ENCODE measurements at places on chromosomes 2 and 18. TPM values are rescaled to one million over a fixed set of nuclear protein-coding genes. Genes with fewer than 3 reads are reported as not detected.

- H3K4me3 ChIP-seq, result no peak overlapping the region
- no peaks in the 10 kb centered on the region for H3K27me3 ChIP-seq
- peaks cover 13% of the 10 kb centered on the region for H3K4me1 ChIP-seq
- no peak for DNase-seq
Measured at GRCh38 chr2:23625726-23626125, 240.7 kb downstream of the KLHL29 start.

GRCh38 chr2:98455494-98455976 lies 10.9 kb downstream of the INPP4A start:
- H3K27ac ChIP-seq, result no peak overlapping the region
- no peak for DNase-seq
- H3K36me3 ChIP-seq, result no peaks in the 10 kb centered on the region
- no peaks in the 10 kb centered on the region for H3K27me3 ChIP-seq
- H3K4me1 ChIP-seq, result peaks cover 26% of the 10 kb centered on the region
- H3K4me3 ChIP-seq, result no peak overlapping the region

DNA sequence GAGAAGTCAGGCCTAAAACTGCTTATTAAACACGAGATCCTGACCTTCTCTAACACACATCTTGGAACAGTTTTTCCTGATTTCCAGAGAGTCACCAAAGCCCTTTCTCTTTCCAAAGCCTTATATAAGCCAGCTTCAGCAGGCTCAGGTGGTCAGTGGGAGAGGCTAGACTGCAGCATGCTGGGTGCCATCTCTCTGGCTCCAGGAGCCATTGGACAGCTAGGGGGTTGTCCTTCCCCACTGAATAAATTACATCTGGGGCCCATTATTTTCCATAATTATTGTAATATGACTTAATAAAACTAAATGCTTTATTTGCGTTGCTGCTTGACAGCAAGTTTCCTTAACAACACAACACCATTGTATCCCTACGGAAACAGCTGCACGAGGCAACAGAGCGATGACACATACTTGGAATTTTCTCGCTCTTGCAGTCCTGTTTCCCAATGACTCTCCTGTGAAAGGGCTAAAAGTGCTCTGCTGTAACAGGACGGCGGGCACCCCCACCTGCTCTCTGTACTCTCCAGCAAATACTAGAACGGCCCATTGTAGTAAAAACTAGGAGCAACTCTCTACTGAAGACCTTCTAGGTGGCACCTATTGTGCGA lies 160.6 kb downstream of the RNF144A start:
- no peak for DNase-seq
- H3K36me3 ChIP-seq, result no peaks in the 10 kb centered on the region
- H3K4me3 ChIP-seq, result no peak overlapping the region
- H3K27me3 ChIP-seq, result no peaks in the 10 kb centered on the region
- H3K27ac ChIP-seq, result no peak overlapping the region

DNA sequence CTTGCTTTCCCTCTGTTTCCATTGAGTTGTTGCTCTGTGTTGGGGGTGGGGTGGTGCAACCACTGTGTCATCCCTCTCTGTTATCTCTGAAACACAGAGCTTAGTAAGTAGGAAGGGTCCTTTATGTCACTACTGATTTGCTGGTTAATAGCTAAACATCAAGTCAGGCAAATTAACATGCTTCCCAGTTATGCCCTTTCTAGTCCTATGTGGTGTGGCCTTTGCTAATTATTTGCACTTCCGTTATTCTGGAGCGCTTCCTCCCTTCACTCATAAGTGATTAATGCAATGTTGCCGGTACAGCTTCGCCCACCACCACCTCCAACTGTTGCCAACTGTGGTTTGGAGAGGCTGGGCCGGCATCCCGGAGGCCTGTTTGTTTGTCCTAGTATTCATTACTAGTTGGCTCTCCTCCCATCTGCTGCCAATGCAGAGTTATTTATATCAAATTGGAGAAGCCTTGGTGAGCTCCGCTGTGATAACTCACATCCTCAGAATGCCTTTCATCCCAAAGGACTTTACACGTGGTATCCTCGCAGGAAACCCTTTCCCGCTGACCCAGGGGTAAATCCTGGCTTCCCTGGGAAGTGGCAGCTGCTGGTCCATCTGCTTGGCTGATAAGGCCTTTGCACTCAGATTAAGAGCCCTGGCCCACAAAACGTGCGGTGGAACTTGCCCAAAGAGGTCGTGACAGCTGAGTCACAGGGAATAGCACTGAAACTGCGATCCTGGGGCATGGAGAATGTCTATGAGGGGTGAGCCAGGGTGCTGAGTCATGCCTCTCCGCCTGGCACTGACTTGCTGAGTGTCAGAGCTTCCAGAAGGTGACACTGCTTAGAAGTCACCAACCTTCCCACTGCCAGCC lies 72.0 kb upstream of the ZCCHC2 start:
- no peaks in the 10 kb centered on the region for H3K27me3 ChIP-seq
- DNase-seq, result peak; percentile 94
- peak overlapping the region; percentile 16 for H3K4me3 ChIP-seq
- H3K4me1 ChIP-seq, result peaks cover 22% of the 10 kb centered on the region

DNA sequence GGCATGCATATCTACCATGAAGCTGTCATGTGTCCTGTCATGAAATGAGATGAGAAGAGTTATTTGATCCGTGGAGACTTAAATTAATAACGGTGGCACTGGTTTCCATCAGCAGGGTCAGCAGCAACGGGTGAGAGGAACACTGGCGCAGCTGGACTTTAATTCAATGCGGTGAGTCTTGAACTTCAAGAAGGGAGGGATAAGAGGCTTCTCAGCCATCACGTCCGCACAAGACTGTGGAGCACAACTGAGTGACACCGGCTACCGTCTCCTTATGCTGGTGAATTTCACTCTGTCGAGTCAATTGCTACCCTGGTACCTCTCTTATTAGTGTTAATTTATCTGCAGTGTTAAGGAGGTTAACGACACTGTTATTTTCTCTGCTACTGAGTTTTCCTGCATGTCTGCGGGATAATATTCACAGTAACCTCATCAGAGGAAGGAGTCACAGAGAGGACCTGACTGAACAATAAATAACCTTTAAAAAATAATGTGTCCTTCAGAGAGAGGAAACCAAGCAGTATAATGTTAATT lies 236.8 kb downstream of the EPHA4 start:
- H3K27me3 ChIP-seq, result no peaks in the 10 kb centered on the region
- no peak overlapping the region for H3K4me3 ChIP-seq
- H3K4me1 ChIP-seq, result no peaks in the 10 kb centered on the region
- no peak for DNase-seq

DNA sequence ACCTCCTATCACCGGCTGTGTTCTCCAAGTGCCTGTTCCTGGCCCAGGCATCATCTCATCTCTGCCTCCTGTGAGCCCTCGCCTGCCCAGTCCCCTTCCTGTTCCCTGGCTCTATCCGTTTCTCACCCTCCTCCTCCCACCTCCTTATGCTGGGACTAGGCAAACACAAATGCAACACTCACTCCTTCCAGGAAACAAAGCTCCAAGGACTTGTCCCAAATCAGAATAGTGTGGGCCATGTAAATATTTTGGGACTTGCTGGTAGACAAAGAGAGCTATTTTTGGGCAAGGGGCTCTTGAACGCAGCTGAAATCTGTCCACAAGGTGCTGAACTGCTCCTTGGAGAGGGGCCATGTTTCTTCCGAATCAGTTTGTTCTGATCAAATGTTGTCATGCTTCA lies 25.3 kb downstream of the MBP start:
- H3K4me1 ChIP-seq, result peaks cover 63% of the 10 kb centered on the region
- peak; percentile 22 for DNase-seq
- H3K27ac ChIP-seq, result peak overlapping the region; percentile 70
- no peaks in the 10 kb centered on the region for H3K36me3 ChIP-seq
- H3K4me3 ChIP-seq, result no peak overlapping the region

DNA sequence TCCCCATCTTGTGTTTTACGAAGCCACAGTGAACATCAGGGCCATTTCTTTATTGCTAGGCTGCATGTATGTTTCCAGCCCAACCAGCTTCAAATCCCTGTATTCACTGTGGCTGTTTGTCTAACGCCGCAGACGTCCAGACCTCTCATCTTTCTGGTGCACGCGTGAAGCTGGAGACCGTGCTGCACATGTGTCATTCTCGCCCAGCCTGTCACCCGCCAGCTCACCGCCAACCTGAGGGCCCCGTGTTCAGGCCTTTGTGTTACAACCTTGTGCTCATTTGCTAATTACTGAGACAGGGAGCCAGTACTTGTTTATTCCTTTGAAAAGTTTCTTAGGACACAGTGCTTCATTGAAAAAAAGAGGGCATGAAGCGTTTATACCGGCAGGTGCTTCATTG lies 21.4 kb downstream of the SALL3 start:
- H3K4me1 ChIP-seq, result no peaks in the 10 kb centered on the region
- no peak for DNase-seq
- H3K36me3 ChIP-seq, result no peaks in the 10 kb centered on the region
- H3K27ac ChIP-seq, result no peak overlapping the region
- H3K4me3 ChIP-seq, result no peak overlapping the region
- H3K27me3 ChIP-seq, result no peaks in the 10 kb centered on the region

GRCh38 chr2:163736433-163737189 lies 803 bp upstream of the FIGN start:
- no peaks in the 10 kb centered on the region for H3K27me3 ChIP-seq
- peak overlapping the region; percentile 78 for H3K4me3 ChIP-seq
- H3K36me3 ChIP-seq, result no peaks in the 10 kb centered on the region
- H3K4me1 ChIP-seq, result no peaks in the 10 kb centered on the region

DNA sequence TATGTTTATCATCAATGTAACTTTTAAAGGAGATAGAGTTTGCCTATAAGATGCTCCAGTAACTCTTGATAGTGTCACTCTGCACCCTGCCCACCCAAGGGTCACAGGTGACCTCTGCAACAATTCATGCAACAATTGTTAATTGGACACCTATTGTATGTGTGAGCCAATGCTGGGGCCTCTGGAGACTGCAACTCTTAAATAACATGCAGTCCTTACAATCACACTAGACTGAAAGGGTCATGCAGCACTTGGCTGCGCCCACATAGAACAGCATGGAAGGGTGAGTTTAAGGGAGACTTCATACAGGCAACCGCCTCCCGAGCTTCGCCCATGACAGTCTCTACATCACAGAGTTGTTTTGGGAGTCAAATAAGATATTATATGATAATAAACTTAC lies 137.1 kb upstream of the TWIST2 start:
- no peak overlapping the region for H3K27ac ChIP-seq
- DNase-seq, result no peak
- no peaks in the 10 kb centered on the region for H3K36me3 ChIP-seq

DNA sequence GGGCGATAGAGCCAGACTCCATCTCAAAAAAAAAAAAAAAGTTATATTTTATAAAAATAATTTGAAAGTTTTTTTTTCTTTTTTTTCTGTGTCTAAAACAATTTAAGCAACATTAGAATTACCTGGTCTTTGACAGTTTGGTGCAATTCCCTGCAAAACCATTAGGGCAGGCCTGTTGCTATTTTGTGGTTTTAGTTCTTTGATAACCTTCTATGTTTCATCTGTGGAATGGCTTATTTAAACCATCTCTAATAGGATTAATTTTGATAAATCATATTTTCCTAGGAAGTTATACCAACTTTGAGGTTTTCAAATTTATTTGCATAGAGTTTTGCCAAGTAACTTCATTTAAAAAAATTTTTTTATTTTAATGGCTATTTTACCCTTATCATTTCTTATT lies 141.2 kb upstream of the TWIST2 start:
- H3K27ac ChIP-seq, result no peak overlapping the region
- H3K4me3 ChIP-seq, result no peak overlapping the region
- DNase-seq, result no peak
- H3K4me1 ChIP-seq, result no peaks in the 10 kb centered on the region
- H3K36me3 ChIP-seq, result no peaks in the 10 kb centered on the region
- H3K27me3 ChIP-seq, result no peaks in the 10 kb centered on the region

GRCh38 chr2:54073796-54074195 lies 41.6 kb upstream of the ACYP2 start:
- H3K36me3 ChIP-seq, result no peaks in the 10 kb centered on the region
- DNase-seq, result no peak
- no peak overlapping the region for H3K4me3 ChIP-seq
- no peak overlapping the region for H3K27ac ChIP-seq
- H3K4me1 ChIP-seq, result no peaks in the 10 kb centered on the region
- no peaks in the 10 kb centered on the region for H3K27me3 ChIP-seq

DNA sequence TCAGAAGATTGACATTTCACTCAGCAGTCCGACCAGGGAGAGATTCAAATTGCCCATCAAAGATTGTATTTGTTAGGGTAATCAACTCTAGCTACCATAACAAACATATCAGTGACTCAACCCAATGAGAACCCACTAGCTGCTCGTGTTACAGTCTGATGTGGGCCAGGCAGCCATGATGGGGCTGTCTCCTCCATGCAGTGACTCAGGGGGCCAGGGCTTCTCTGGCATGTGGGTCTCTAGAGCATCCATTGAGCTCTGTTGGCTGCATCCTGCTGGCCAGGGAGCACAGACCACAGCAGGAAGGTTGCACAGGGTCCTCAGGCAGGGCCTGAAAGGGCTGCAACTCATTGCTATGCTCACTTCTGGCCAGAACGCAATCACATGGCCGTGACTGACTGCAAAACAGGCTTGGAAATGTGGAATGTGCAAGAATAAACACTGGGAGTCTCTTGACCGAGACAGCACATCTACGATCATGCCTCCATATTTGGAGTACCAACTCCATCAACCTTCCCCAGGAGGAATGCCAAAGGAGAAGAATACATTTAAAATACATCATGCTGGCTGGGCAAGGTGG lies 216.8 kb downstream of the EIPR1 start:
- H3K36me3 ChIP-seq, result no peaks in the 10 kb centered on the region
- H3K27me3 ChIP-seq, result no peaks in the 10 kb centered on the region
- H3K4me3 ChIP-seq, result no peak overlapping the region
- no peak overlapping the region for H3K27ac ChIP-seq

Gene C2orf78
- total RNA-seq, result not detected

Gene SIGLEC15
- total RNA-seq, result not detected

Gene LYPD1
- 0.24 TPM for total RNA-seq

Gene PARD6G
- 0.39 TPM for total RNA-seq

Gene RAB6C
- total RNA-seq, result not detected

Gene DPYSL5
- not detected for total RNA-seq

Gene LOXHD1
- total RNA-seq, result 0.41 TPM

Gene UBXN4
- total RNA-seq, result 76.7 TPM
